ENCODE measurements at places on chromosomes 5 and 9.
A peak's percentile ranks its signal among the peaks of the same experiment; 100 is the strongest.

- H3K4me1 ChIP-seq: no peaks in the 10 kb centered on the region
- H3K27ac ChIP-seq: no peak overlapping the region
- H3K27me3 ChIP-seq: no peaks in the 10 kb centered on the region
- H3K36me3 ChIP-seq: no peaks in the 10 kb centered on the region
Measured at GRCh38 chr5:115366223-115366622, 69.8 kb upstream of the CCDC112 start.

DNA sequence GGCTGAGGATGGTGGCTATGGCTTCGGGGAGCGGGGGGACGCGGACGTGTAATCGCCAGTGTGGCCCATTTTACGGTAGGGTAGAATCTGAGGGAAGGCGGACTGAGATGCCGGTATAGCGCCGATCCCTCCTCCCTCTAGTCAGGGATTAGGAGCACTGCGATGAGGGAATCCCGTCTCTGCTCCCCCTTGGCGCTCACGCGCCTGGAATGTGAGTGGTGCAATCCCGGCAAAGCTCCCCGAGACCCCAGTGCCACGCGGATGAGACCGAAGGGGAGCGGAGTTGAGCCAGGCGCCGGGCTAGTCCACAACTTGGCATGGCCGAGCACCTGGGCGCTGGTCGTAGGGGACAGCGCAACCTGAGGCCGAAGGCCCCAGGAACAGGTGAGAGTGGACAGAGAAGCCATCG is 2.2 kb downstream of the NPR3 start:
- H3K4me1 ChIP-seq: peaks cover 10% of the 10 kb centered on the region
- peak overlapping the region; percentile 18 for H3K27ac ChIP-seq
- DNase-seq: no peak
- no peaks in the 10 kb centered on the region for H3K36me3 ChIP-seq
- H3K27me3 ChIP-seq: peaks cover 69% of the 10 kb centered on the region

GRCh38 chr9:114370251-114370967 is 17.4 kb downstream of the AKNA start:
- no peak for DNase-seq
- H3K4me3 ChIP-seq: no peak overlapping the region
- no peaks in the 10 kb centered on the region for H3K36me3 ChIP-seq

DNA sequence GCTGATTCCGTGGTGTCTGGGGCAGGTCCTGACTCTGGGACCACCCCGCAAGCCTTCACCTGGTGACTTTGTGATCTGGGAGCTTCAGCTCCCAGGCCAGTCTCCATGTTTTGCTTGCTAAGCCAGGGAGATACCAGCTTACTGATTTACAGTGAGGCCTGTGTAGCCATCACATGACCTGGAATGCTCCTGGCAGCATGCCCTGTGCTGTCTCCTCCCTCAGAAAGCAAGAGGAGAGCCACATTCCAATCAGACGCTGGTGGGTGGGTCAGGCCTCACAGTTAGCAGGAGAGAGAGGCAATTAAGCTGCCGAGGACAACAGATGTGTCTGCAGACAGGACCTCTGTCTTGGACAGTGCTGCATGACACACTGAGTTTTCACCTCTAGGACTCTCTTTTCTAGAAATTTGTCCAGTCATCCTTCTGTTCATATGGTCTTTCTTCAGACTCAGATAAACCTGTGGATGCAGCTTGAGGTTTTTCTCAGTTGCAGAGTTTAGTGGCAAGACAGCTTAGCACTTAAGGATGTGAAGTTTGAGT is 24.4 kb upstream of the GRPEL2 start:
- H3K27me3 ChIP-seq: no peaks in the 10 kb centered on the region
- peak overlapping the region; percentile 78 for H3K27ac ChIP-seq
- no peaks in the 10 kb centered on the region for H3K36me3 ChIP-seq
- peaks cover 18% of the 10 kb centered on the region for H3K4me1 ChIP-seq
- DNase-seq: peak; percentile 94

- H3K27ac ChIP-seq: peak overlapping the region; percentile 95
- DNase-seq: peak; percentile 93
- no peaks in the 10 kb centered on the region for H3K36me3 ChIP-seq
- no peaks in the 10 kb centered on the region for H3K27me3 ChIP-seq
- H3K4me1 ChIP-seq: peaks cover 51% of the 10 kb centered on the region
Measured at GRCh38 chr9:128115187-128116103, 12.1 kb downstream of the PTGES2 start.

GRCh38 chr5:159642379-159642778 is 273.9 kb upstream of the ADRA1B start:
- H3K4me1 ChIP-seq: no peaks in the 10 kb centered on the region
- no peaks in the 10 kb centered on the region for H3K36me3 ChIP-seq
- H3K4me3 ChIP-seq: no peak overlapping the region
- no peak for DNase-seq

- no peaks in the 10 kb centered on the region for H3K27me3 ChIP-seq
- DNase-seq: no peak
- peaks cover 65% of the 10 kb centered on the region for H3K36me3 ChIP-seq
- H3K4me3 ChIP-seq: no peak overlapping the region
Measured at GRCh38 chr5:37308793-37309192, 59.6 kb upstream of the CPLANE1 start.

DNA sequence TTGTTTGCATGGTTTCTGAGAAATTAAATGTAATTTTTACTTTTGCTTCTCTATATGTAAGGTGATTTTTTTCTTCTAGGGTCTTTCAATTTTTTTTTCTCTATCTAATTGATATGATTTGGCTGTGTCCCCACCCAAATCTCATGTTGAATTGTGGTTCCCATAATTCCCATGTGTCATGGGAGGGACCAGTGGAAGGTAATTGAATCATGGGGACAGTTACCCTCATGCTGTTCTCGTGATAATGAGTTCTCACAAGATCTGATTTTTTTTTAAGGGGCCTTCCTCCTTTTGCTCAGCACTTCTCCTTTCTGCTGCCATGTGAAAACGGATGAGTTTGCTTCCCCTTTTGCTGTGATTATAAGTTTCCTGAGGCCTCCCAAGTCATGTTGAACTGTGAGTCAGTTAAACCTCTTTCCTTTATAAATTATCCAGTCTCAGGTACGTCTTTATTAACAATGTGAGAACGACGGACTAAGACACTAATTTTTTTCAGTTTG is 150.8 kb downstream of the MTRR start:
- H3K27me3 ChIP-seq: no peaks in the 10 kb centered on the region
- no peak overlapping the region for H3K4me3 ChIP-seq
- H3K4me1 ChIP-seq: no peaks in the 10 kb centered on the region
- no peaks in the 10 kb centered on the region for H3K36me3 ChIP-seq
- H3K27ac ChIP-seq: no peak overlapping the region
- DNase-seq: no peak

DNA sequence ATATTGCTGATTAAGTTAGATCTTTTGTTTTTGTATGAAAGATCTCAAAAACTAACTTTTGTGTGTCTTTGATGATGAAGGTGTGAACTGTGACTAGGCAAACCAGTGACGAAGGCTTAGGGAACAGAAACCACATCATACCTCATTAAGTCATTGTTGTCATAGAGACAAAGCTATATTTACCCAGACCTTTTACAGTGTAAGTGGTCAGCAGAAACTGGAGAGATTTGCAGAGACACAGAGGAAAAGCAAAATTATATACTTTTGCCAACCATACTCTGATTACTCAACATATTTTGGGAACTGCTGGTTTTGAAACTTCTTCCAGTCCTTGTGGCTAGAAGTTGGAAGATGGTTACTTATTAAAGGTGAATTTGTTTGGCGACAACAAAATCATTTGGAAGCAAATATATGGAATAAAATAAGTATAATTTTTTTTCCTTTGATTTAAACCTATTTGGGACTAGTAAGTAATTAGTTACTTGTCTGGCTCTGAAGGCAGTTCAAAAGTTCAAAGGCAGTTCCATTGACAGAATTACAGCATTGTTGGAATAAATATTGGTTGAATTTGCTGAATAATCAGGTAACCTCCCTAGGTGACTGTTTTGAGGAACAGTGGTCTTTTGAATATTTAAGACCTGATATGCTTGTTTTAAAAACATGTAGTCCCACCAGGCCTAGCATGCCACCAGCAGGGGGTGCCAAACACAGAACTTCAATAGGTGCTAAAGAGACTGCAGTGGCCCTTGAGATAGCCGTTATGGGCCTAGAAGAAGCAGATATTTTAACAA is 103.8 kb downstream of the RPS23 start:
- H3K27ac ChIP-seq: no peak overlapping the region
- no peaks in the 10 kb centered on the region for H3K36me3 ChIP-seq
- H3K27me3 ChIP-seq: no peaks in the 10 kb centered on the region
- DNase-seq: peak; percentile 57
- H3K4me3 ChIP-seq: no peak overlapping the region

- no peak for DNase-seq
- no peak overlapping the region for H3K27ac ChIP-seq
- H3K27me3 ChIP-seq: peaks cover 97% of the 10 kb centered on the region
- no peak overlapping the region for H3K4me3 ChIP-seq
- no peaks in the 10 kb centered on the region for H3K4me1 ChIP-seq
Measured at GRCh38 chr9:136193127-136193890, 11.6 kb downstream of the LHX3 start.

GRCh38 chr9:136488247-136489214 is 5.7 kb upstream of the SEC16A start:
- peak; percentile 84 for DNase-seq
- no peak overlapping the region for H3K4me3 ChIP-seq
- H3K36me3 ChIP-seq: no peaks in the 10 kb centered on the region
- H3K27me3 ChIP-seq: no peaks in the 10 kb centered on the region
- H3K27ac ChIP-seq: no peak overlapping the region

DNA sequence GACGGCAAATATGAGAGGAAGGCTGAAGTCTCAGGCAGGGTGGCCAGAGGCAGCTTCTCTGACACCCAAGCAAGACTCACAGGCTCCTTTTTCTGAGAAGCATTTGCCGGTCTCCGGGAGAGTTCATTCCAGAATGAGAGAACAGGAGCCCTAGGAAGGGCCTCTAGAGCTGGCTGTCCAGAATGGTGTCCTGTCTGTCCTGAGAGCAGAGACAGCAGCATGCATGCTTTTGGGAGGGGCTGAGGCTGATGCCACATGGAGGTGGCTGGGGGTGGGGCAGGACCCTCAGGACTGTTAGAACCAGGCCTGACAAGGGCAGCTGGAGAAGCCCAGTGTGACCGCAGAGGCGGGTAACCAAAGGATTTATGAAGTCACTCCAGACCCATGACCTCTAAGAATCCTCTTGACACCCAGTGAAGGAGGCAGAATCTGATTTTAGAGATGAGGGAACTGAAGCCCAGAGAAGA is 60.0 kb downstream of the SHB start:
- H3K27me3 ChIP-seq: no peaks in the 10 kb centered on the region
- no peak overlapping the region for H3K27ac ChIP-seq
- DNase-seq: no peak
- H3K4me3 ChIP-seq: no peak overlapping the region
- H3K36me3 ChIP-seq: no peaks in the 10 kb centered on the region

DNA sequence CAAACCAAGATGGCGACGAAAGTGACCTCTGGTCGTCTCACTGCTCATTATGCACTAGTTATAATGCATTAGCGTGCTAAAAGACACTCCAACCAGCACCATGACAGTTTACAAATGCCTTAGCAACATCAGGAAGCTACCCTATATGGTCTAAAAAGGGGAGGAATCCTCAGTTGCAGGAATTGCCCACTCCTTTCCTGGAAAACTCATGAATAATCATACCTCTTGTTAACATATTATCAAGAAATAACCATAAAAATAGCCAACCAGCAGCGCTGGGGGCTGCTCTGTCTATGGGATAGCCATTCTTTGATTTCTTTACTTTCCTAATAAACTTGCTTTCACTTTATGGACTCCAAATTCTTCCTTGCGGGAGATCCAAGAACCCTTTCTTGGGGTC is 595.7 kb upstream of the KLF4 start:
- H3K4me1 ChIP-seq: no peaks in the 10 kb centered on the region
- no peaks in the 10 kb centered on the region for H3K36me3 ChIP-seq
- no peak overlapping the region for H3K4me3 ChIP-seq
- H3K27me3 ChIP-seq: no peaks in the 10 kb centered on the region
- no peak for DNase-seq

DNA sequence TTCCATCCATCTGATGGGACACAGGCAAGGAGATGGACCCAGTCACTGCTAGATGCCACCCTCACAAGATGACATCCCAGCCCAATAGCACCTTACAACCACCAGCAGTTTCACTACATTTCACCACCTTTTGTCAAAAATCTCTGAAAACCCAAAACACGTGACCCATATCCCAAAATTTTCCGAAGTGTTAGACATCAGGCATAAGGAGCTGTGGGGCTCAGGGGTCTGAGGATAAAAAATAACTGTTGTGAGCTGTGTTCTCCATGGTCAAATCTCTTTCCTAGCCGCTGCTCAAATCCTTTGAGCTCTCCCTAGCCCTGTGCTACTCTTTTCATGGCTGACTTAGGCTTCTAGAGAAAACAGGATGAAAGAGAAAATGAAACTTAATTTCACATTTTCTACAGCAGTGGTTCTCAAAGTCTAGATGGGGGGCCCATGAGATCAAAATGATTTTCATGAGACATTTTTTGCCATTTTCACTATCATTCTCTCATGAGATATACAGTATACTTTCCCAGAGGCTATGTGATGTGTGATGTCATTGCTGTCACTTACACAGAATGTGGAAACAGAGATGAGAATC is 40.7 kb downstream of the TIMD4 start:
- DNase-seq: no peak
- H3K4me3 ChIP-seq: no peak overlapping the region
- H3K27ac ChIP-seq: no peak overlapping the region
- H3K4me1 ChIP-seq: no peaks in the 10 kb centered on the region

- H3K27me3 ChIP-seq: no peaks in the 10 kb centered on the region
- no peak for DNase-seq
- H3K36me3 ChIP-seq: no peaks in the 10 kb centered on the region
Measured at GRCh38 chr5:118775790-118776499, 212.4 kb downstream of the DTWD2 start.

DNA sequence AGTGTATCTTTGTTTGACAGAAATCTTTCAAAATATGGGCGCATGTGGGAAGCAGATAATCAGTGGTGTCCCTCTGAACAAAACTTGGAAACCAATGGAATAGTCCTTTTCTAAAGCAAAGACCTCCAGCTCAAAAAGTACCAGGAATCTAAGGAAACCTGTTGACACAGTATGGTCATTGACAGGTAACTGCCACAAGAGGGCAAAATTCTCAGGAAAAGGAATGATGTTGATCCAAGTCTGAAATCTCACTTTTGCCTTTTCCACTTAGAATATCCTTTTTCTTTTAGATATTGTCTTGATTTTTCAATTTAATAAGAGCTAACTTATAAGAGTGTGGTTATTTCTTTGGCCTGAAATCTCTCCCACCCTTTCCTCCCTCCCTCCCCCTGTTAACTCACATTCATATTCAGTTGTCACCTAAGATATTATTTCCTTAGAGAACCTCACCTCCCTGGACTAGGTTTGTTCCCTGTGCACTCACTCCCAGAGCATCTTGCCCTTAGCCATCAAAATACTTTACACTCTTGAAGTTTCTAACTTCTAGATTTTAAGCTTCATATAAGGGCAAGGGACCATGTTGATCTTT is 59.0 kb upstream of the BARX1 start:
- no peak for DNase-seq
- no peaks in the 10 kb centered on the region for H3K36me3 ChIP-seq
- H3K4me3 ChIP-seq: no peak overlapping the region
- H3K4me1 ChIP-seq: peaks cover 4% of the 10 kb centered on the region
- H3K27me3 ChIP-seq: no peaks in the 10 kb centered on the region

GRCh38 chr5:135329066-135329912 is 69.7 kb downstream of the MACROH2A1 start:
- no peak overlapping the region for H3K27ac ChIP-seq
- DNase-seq: no peak
- no peak overlapping the region for H3K4me3 ChIP-seq
- no peaks in the 10 kb centered on the region for H3K27me3 ChIP-seq
- H3K36me3 ChIP-seq: no peaks in the 10 kb centered on the region
- no peaks in the 10 kb centered on the region for H3K4me1 ChIP-seq

- no peaks in the 10 kb centered on the region for H3K36me3 ChIP-seq
- H3K4me1 ChIP-seq: no peaks in the 10 kb centered on the region
- H3K27me3 ChIP-seq: no peaks in the 10 kb centered on the region
- DNase-seq: no peak
- H3K27ac ChIP-seq: no peak overlapping the region
Measured at GRCh38 chr5:77102549-77102948, 15.5 kb upstream of the ZBED3 start.

All from transverse colon (tissue), 4 donors.